NCI-H1092 treated with DMSO at 0.1 percent for 48 hours (cell line): ENCODE measurements at places on chromosomes 12 and 14.
A peak's percentile ranks its signal among the peaks of the same experiment; 100 is the strongest.

DNA sequence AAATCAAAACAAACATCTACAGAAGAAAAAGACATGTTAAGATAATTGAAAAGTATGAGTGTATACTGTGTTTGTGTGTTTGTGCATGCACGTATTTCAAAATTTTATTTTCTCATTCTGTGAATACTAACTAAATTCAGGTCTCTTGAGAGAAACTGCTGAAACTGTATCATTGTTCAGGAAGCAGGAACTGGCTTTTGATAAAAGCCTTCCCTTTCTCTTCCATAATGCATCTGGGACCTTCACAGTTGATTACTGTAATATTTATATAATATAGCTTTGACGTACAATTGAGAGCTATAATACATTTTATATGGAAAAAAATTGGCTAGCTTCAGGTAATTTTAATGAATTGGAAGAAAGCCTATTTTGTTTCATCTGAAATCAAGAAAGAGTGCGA is 993.5 kb downstream of the SLC6A15 start:
- DNase-seq: no peak

- DNase-seq: no peak
Measured at GRCh38 chr12:103830025-103830725, 10.9 kb downstream of the NT5DC3 start.

GRCh38 chr14:99384450-99385417 is 95.9 kb downstream of the SETD3 start:
- no peak for DNase-seq

- DNase-seq: no peak
Measured at GRCh38 chr12:6541371-6542165, 7.3 kb downstream of the GAPDH start.

- DNase-seq: no peak
Measured at GRCh38 chr12:104433061-104433460, 23.7 kb upstream of the CHST11 start.

GRCh38 chr12:124422142-124422569 is 127.3 kb downstream of the RFLNA start:
- DNase-seq: no peak

DNA sequence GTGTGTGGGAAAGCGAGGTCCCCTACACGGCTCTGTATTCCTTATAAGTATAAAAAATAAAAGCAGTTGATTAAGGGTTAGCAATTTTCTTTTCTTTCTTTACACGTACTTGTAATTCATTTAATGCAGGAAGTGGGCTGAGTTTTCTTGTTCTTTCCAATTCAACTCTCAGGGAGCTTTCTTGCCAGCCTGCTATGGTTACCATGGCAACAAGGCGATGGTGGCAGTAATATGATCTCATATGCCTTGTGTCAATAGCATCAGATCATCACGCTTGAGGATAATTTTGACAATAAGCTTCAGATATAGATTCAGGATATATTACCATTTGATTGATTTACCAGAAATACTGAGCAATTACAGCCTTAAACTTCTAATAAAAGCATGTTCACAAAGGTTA is 466.5 kb downstream of the APAF1 start:
- DNase-seq: peak; percentile 86

DNA sequence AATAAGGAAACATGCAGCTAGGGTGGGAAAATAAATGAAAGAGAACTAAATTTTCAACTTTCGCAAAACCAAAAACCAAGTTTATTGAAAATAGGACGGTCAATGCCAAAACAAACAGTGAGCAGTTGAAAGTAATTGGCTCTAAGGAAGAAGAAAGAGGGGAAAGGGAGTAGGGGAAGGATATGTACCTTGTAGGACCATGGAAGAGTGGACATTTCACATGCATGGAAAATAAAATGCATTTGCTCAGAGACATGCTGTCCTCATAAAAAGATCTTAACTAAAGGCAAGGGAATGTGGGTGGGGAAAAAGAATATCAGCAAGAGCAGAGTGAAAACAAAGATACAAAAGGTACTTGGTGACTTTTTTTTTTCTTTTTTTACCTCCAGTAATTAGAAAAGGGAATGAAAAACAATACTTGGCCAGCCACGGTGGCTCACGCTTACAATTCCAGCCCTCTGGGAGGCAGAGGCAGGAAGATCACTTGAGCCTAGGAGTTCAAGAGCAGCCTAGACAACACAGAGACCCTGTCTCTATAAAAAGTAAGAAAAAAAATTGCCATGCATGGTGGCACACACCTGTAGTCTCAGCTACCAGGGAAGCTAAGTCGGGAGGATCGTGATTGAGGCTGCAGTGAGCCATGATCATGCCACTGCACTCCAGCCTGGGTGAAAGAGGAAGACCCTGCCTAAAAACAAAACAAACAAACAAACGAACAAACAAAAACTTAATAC is 6.6 kb downstream of the TXNDC16 start:
- DNase-seq: no peak

DNA sequence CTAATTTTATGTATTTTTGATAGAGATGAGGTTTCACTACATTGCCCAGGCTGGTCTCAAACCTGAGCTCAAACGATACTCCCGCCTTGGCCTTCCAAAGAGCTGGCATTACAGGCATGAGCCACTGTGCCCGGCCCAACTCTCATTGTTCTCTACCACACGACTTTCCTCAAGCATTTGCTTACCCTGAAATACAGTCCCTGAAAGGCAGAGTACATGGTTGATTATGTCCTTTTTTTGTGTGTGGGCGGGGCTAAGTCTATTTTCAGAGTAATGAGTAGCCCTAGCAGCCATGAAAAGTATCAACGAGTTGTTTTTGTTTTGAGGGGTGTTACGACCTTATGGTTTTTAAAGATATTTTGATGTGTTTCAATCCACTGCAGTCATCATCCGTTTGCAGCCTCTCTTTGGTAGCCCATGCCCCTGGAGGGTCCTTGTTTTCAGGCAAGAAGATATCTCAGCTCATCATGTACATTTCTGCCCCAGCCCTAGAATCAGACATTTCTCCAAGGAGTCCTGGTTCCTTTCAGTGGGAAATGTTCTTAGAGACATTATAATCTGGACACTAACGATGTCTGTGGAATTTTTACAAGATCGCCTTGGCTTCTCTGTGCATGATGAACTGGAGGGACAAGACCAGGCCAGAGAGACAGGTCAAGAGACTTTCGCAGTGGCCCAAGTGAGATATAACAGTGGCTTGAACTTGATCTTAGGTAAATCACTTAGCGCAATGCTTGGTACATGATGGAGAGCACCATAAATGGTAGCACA is 8.7 kb downstream of the ACACB start:
- DNase-seq: no peak

DNA sequence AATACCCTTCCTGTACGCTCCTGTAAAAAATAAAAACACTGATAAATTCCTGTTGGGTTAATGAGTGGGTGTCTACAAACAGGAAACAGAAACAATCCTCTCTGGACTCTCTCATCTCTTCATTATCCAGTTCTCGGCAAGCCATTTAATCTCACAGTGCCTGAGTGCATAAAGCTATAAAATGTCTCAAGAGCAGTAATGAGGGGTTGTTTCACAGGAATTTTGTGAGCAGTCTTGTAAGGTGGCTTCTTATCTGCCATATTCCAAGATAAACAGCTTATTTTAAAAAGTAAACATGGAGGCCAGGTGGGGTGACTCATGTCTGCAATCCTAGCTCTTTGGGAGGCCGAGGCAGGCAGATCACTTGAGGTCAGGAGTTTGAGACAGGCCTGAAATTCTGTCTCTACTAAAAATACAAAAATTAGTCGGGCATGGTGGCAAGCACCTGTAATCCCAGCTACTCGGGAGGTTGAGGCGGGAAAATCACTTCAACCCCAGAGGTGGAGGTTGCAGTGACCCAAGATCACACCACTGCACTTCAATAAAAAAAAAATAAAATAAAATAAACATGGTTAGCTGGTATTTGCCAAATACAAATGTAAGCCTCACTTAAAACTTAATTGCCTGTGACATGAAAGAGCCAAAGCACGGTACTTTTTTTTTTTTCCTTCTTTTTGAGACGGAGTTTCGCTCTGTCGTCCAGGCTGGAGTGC is 54.0 kb downstream of the CLIP1 start:
- DNase-seq: peak; percentile 19

- DNase-seq: no peak
Measured at GRCh38 chr12:45986641-45987339, 3.6 kb downstream of the SCAF11 start.

GRCh38 chr12:16482726-16483125 is 123.2 kb downstream of the LMO3 start:
- DNase-seq: no peak

GRCh38 chr12:121297435-121297991 is 1.0 kb upstream of the CAMKK2 start:
- peak; percentile 58 for DNase-seq

- DNase-seq: no peak
Measured at GRCh38 chr12:96132819-96133218, 61.4 kb upstream of the ELK3 start.

DNA sequence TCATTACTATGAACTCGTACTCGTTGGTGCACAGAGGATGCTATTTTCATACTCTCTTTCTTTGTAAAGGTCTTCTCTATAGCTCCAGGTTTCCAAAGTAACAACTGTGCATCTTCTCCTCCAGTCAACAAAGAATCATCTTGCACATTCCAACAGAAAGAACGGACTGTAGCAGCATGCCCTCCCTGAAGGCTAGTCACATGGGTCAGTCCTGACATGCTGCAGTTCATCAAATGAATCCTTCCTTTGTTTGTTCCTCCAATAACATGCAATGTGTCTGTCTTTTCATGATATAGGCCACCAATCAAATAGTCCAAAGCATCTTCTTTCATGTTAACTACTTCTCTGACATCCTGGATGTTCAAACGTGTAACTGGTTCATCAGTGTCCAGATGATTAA is 42.9 kb downstream of the WDR89 start:
- DNase-seq: no peak

DNA sequence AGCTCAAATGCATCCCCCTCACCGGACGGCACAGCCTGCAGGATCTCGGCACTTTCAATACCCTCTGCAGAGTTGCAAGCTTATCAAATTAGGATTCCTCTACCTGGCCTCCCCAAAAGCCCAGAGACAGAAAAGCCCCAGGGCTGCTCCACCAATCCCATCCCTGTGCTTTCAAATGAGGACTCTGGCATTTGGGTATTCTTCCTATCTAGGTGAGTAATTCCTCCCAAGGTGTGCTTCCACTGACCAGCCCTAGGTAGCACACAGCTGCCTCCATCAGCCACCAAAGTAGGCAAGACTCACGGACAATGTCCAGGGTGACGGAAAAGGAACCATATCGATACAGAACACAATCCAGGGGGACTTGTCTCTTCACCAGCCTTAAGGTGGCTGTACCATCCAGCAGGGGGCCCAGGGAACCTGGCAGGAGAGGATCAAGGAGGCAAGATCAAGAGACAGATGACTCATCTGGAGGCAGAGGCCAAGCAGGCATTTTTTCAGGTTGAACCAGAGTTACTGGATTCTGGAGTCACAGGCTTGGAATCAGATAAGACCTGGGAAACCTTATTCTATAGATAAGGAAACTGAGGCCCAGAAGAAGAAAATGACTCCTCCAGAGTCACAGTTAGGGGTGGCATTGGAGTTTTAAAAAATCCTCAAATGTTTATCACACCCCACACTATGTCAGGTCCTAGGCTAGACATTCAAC is 9.9 kb downstream of the PMEL start:
- no peak for DNase-seq

DNA sequence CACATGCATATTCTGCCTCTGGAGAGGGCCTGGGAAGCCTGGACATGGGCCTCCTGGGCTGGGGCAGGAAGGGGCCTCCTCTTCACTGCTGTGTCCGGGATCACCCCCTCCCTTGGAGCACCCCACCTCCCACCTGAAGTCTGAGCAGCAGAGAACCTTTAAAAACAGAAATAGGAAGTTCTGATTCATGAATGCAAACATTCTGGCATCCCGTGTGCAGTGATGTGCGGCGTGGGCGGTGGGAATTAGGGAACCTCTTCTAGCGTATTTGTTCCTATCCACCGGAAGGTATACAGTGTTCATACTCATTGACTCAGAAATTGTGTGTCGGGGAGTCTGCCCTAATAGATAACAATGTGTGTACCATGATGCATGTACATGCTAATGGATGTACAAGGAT is 46.2 kb downstream of the C14orf132 start:
- no peak for DNase-seq

- no peak for DNase-seq
Measured at GRCh38 chr14:53412819-53413675, 259.9 kb upstream of the DDHD1 start.

DNA sequence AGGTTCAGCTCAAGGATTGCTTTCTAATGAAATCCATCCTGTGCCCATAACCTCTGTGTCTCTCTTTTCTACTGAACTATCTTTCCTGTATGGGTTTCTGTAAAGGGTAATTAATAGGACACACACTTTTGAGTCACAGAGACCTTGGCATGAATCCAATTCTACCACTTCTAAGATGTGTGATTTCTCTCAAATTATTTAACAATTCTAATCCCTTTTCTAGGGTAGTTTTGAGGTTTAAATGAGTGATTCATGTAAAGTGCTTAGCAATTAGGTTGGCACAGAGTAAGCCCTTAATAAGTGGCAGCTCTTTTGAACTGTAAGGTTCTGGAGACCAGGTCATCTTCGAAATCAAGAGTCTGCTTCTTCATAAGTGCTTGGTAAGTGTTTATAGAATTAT is 202.7 kb downstream of the RASSF9 start:
- DNase-seq: no peak

- no peak for DNase-seq
Measured at GRCh38 chr12:46450279-46450748, 77.7 kb upstream of the SLC38A2 start.

GRCh38 chr12:111585690-111586089 is 13.4 kb downstream of the ATXN2 start:
- DNase-seq: no peak

DNA sequence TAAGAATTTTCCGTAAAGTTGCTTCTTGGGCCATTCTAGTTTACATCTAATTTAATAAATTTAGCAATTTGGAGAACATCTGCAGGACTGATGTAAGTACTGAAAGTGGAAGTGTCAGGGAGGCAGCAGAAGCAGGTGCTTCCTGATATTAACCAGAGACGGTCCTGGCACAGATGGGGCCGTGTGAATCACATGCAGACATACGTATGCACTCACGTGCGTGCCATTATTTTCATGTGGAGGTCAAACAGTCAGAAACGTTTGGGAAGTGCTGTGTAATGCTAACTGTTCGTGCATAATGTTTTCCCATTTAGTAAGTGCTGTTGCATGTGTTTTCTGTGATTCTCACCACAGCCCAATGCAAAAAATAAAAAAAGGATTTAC is 87.8 kb upstream of the DYNC1H1 start:
- DNase-seq: no peak

DNA sequence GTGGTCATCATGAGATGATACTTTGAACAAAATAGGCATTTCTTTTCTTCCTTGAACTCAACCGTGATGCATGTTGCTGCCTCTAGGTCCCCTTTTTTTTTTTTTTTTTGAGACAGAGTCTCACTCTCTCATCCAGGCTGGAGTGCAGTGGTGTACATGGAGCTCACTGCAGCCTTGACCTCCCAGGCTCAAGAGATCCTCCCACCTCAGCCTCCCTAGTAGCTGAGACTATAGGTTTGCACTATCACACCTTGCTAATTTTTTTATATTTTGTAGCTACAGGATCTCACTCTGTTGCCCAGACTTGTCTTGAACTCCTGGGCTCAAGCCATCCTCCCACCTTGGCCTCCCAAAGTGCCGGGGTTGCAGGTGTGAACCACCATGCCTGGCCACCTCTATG is 20.6 kb downstream of the DIP2B start:
- no peak for DNase-seq

- peak; percentile 52 for DNase-seq
Measured at GRCh38 chr12:2323532-2324255, 270.9 kb downstream of the CACNA1C start.
